ENCODE measurements at places on chromosomes 1 and 21.

DNA sequence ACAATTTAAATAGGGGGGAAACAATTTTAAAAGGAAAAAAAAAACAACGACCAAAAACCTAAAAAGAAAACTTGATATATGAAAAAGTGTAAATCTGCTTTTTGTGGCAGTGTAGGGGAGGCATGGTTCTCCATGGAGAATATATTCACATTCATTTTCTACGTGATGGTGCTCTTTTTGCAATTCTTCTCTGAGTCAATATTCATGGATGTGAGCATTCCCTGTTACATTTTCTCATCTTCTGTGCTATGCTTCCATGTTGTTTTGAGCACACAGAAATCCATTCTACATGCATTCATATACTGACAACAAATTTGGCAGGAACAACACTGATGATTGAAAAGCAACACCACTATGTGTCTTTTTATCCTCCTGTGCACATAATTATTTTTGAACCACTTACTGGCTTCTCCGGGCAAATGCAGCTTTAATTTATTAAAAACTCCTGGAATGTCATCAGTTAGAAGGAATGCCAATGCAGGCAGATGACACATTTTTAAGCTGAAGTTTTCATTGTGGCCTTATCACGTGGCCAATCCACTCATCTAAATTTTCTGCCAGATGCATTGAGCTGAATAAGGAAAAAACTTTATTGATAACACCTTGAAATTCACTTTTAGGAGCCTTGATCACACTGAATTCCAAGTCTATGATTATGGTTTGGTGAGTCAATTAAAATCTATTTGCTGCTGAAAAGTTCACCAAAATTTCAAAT lies 590.6 kb downstream of the NUF2 start:
- peak; percentile 33 for DNase-seq

DNA sequence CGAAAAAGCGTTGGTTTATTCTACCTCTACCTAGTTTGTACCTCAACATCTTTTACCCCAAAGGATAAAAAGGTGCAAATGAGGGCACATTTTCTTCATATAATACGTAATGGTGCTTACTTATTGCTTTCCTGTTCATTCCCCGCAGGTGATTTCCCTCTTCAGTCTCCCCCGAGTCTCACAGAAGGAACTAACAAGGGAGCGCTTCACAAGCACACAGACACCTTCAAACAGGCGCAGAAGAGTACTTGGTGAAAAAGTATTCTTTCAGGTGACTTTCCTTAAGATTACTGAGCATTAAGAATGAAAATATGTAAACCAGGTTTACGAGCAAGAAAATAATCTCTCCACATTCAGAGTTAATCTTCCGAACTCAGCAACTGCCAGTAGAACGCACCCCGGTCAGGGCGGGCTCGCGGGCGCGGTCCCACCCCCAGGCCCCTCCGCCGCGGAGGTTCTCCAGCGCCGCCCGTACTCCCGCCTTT lies 511 bp upstream of the RABGAP1L start:
- no peak for DNase-seq

GRCh38 chr1:17930635-17931034 lies 175.5 kb downstream of the ACTL8 start:
- no peak for DNase-seq

GRCh38 chr1:15205586-15206346 lies 41.3 kb upstream of the FHAD1 start:
- no peak for DNase-seq

- DNase-seq = peak; percentile 68
Observed at GRCh38 chr1:109821831-109822745, 58.4 kb upstream of the EPS8L3 start.

DNA sequence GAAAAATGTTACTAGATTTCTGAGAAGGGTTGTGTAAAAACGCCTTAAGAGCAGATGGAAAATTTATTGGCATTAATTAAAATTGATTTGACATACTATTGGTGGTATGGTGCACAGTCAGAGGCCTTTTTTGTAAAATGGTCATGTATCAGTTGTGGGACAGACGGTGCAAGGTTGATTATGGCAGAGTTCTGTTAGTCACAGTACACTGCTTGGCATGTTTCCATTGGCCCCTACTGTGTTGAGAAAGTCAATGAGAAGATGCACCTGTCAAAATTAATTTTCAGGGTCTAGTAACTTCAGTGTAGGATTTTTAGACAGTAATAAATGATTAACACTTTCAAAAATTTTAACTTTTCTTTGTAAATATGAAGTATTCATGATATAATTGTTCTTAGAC lies 4.4 kb downstream of the B3GALT2 start:
- no peak for DNase-seq
